ENCODE measurements at places on chromosomes 6 and 20. TPM values are rescaled to one million over a fixed set of nuclear protein-coding genes. Genes with fewer than 3 reads are reported as not detected.

SEC63 gene
- 70.9 TPM for total RNA-seq

ALDH8A1 gene
- 0.59 TPM for total RNA-seq

LIME1 gene
- total RNA-seq: 2.9 TPM

TCP11 gene
- total RNA-seq: 0.39 TPM

FAM217A gene
- total RNA-seq: not detected

DEFB132 gene
- not detected for total RNA-seq

CST4 gene
- total RNA-seq: not detected

OPN5 gene
- not detected for total RNA-seq

EYA2 gene
- 0.49 TPM for total RNA-seq

ZSCAN23 gene
- total RNA-seq: 1.5 TPM

PGC gene
- total RNA-seq: not detected

MLIP gene
- under 0.01 TPM for total RNA-seq

NANP gene
- total RNA-seq: 4.1 TPM

ZNF334 gene
- total RNA-seq: 2.8 TPM

MICAL1 gene
- 52.2 TPM for total RNA-seq

RHAG gene
- total RNA-seq: not detected

All from cardiac ventricle fibroblast (primary cell).